Activated CD4-positive, alpha-beta T cell treated with anti-CD3 and anti-CD28 coated beads, Interleukin-2, amount 50 U/mL, for 48 hours (primary cell): ENCODE measurements at places on chromosomes 6 and 20.

DNA sequence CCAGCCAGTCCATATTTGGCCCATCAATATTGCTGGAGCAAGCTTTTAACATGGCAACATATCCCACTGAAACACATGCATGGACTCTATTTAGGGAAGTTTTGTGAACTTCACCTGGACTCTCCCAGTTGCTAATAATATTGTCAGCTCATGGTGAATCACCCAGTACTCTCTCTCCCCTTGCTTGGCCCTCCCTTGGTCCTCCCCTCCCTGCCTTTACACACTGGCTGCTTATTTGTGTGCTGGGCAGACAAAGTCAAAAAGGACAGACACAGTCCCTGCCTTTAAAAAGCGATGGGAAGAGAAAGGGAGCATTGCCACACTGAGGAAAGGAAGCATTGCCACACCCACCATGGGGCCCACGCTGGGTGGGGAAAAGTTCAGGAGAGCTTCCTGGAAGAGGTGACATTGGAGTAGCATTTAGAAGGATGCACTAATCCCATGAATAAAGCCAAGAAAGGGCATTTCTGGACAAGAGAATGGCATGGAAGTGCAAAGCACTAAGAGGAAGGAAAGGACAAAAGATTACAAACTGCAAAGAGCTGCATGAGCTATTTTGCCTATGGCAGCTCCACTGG is 143.4 kb upstream of the EXOC2 start:
- no peak for DNase-seq

DNA sequence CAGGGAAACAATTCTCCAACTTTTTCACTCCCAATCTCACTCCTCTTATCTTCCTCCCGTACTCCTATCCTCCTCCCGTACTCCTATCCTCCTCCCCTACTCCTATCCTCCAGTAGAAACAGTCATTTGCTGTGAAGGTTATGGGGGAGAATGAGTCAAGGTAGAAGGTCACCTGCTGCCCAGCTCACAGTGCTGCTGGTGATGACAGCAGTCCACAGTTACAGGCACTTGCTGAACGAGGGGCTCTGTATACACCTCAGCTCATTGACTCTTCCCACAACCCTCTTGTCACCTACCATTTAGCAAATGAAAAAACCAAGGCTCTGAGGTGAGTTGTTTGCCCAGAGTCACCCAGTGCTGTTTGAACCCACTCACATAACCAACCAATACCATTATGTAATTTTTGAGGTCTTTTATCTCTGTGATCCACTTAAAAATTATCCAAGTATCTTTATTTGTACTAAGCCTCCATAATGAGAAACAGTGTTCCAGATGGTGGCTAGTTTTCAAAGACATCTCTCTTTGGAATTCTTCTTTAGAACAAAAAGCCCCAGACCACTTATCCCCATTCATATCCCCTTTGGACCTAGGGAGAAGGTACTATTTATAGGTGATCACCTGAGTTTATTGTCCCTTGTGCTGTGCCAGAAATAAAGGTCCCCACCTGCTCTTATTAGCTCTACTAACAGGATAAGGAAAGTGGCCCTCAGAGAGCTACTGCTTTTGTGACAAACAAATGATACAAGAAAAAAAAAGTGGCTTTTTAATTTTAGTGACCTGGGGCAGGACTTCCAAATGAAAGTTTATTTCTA is 53.2 kb downstream of the PTPN1 start:
- no peak for DNase-seq

DNA sequence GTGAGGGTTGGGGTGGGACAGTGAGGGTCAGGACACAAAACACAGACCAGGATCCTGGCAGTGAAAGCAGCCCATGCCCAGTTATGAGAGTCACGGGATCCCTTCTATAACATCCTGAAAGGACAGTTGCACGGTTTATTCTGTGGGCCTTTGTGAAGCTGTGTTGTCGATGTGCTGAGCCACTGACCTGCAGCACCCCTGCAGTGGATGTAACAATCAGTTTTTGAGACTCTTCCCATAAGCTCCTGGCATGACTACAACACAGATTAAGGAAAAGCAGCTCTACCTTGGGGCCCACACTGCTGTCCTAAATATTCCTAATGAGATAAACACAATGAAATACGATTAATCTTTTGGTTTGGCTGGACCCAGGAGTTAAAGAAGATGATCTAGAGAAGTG is 3.7 kb downstream of the PYGB start:
- no peak for DNase-seq

DNA sequence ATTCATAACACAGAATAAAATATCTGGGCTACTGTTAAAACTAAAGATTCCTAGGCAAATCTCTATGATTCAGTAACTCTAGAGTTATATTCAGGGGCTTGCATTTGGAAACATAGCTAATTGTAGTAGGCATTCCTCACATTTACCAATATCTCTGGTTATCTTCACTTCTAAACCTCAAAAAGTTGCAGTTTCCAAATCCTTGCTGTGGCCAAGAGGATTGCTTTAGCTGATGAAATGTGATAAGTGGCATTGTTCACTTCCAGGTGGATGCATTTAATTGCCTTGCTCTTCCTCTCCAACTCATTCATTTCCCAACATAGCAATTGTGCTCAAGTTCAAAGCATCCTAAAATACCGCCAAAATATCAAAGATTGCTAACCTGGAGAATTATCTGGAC is 246.6 kb downstream of the GRIK2 start:
- DNase-seq, result no peak

DNA sequence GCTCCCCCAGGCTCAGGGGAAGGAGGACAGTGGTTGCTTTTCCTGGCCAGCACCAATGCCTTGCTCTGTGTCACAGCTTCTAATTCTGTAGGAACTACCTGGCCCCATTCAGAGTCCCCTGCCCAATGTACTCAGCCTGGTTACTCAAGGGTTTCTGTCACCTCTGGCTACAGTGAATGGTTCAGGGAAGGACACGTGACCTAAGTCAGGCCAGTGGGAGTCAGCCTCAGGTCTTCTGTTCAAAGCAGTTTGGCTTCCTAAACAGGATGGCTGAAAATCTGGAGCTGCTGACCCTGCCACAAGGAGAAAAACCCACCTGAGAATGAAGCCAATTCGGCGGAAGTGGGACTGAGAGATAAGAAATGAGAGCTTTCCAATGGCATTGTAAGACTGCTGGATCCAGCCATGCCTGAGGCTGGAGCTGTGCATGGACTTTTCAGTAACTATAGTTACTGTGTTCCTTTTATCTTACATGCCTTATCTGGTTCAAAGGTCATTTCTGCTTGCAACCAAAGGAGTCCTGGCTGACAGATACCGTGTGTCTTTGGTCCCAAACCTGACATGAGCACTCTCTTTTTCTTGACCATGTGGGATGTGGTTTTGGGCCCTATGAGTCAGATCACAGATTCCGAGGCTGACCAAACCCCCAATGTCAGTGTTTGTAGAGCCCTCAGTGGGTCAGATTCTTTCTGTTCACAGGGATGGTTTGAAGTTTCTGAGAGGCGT is 104.3 kb downstream of the SULF2 start:
- no peak for DNase-seq

DNA sequence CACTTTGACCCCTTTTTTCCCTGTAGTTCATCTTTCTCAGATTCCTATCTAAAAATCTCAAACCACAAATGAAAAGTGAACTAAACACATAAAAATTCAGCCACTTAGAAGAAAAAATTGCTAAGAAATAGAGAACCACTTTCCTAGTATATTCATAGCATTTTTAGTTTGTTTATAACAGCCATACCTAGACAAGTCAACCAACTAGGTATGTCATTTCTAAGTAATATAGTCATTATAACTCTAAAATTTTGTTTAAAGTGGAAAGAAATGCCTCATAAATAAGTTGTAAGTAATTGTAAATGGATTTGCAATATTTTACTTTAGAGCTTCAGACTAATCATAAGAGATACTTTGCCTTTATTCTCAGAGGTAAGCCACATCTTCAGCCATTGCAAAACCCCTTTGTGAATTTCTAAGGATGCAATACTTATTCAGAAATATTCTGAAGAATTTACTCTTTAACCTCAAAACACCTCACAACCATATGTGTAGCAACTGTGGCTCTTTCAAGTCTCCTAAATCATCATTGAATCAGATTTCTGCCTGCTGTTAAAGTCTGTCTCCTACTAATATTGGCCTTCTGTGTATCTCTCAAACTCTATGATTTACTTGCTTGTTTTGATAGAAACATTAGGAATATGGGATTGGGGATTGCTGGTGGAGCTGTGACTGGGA is 6.9 kb upstream of the SUMO4 start:
- DNase-seq, result no peak

GRCh38 chr20:20793591-20793990 is 81.1 kb upstream of the RALGAPA2 start:
- DNase-seq, result no peak

DNA sequence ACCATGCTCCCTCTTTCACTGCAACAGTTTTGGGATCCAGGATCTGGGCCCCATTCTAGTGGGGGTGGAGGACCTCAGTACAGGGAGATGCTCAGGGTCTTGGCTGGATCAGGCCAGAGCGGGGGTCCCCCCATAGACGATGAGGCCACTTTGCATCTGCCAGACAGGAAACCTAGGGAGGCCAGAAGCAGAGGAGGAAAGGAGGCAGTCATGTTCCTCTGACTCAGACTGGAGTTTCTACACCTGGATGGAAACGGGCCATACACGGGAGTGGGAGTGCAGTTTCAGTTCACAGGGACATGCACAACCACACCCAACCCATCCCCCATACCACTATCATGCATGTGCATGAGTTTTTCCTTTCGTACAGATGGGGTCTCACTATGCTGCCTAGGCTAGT is 3.6 kb upstream of the EMILIN3 start:
- no peak for DNase-seq

DNA sequence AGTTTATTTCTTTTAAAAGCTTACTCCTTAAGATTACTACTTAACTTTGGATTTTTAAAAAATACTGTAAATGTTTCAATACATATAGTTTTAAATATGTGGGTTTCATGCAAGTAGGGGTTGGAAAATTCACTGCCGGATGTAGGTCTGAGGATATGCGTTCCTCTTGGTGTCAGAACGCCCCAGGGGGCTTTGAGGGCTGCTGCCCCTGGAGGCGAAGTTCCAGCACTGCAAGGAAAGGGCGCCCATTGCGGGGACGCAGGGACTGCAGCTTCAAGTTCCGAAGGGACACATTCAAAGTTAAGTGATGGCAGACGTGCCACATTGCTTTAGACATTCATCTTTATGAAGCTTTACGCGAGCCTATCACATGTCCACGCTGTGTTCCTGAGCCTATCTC is 152.9 kb downstream of the SOD2 start:
- no peak for DNase-seq
